Endothelial cell of umbilical vein (primary cell): ENCODE measurements at places on chromosomes 5 and 9.

GRCh38 chr9:14058325-14058688 lies 255.6 kb downstream of the NFIB start:
- DNase-seq = no peak

GRCh38 chr5:150703762-150704161 lies 2.9 kb upstream of the RBM22 start:
- no peak for DNase-seq

DNA sequence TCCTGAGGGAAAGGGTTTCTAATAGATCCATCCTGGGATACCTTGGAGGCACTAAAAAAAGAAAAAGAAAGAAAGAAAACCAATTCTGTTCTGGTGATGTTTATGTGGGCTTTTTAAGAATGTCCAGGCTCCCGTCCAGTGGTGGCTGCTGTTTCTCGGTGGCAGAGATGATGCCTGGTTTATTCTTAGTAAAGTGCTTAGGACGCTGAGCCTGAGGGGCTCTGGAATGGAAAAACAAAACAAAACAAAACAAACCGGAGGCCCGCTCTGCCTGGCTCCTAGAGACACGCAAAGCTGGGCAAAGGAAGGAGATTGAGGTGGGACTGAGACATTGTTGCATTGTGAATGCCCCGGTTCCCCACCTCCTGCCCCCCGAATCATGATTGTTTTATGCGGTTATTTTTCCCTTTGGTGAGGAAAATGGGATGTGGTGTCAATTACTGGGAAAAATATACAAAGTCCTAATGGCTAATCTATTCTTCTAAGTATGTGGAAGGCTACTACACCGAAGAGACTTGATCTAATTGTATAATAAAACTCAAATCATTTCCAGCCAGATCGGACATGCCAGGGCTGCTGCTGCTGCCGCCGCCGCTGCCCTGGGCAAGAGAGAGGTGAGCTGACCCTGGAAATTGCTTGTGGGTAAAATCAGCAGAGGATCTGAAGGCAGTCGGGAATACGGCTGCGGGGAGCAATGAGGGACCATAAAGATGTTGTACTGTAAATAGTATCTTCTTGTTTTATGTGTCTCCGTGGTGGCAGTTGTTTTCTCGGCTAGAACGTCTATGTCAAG lies 644.9 kb downstream of the CCDC171 start:
- DNase-seq = no peak

DNA sequence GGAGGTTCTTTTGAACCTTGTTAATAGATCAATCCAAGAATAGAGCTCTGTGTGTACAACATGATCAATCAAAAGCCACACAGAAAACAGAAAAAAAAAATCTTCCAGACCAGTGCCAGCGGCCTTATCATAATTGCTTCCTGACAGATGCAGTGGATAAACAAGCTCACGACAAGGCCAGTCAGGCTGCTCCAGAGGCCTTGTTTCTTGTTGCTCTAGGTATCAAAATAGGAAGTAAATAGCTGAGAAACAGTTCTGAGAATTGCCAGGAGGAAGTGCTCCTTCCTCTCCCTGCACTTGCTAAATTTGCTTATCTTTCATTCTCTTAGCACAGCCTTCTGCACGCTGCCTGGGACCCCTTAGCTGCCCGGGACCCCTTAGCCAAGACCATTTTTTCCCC lies 199.0 kb upstream of the TARS1 start:
- DNase-seq = peak; percentile 93

- DNase-seq = no peak
Observed at GRCh38 chr9:76887951-76888350, 18.0 kb downstream of the PRUNE2 start.

DNA sequence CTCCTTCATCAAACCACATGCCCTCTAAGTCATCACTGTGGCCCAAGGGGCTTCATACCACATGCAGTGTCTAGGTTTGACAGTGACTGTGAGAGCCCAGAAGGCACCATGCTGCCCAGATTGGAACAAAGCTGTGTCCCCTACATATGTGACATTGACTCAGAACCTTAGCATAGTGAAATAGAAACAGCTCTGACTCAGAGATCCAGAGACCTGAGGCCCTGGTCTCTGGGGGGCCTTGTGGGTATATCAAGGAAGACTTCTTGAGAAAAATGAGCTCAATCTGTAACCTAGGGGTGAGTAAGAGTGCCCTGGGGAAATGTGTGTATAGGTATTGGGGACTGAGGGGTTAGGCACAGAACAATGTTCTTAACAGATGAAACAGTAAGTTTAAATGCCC lies 7.1 kb upstream of the ENTREP1 start:
- DNase-seq = no peak

DNA sequence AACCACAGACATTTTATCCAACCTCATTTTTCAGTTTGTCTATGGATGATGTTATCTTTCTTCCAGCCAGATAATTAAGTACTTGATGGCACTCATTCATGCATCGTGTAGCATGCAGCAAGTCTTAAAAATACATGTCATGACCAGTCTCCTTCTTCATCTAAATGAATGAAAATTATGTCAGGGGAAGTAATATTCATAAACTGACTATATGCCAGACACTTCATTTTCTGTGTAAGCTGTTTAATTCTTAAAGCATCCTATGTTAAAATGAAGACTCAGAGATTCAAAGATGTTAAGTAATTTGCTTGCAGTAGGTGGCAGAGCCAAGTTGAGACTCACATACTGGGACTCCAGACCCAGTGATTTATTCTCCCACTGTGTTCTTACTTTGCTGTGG lies 181.7 kb upstream of the CD180 start:
- DNase-seq = no peak

- DNase-seq = no peak
Observed at GRCh38 chr5:161064781-161065180, 212.8 kb upstream of the ATP10B start.

DNA sequence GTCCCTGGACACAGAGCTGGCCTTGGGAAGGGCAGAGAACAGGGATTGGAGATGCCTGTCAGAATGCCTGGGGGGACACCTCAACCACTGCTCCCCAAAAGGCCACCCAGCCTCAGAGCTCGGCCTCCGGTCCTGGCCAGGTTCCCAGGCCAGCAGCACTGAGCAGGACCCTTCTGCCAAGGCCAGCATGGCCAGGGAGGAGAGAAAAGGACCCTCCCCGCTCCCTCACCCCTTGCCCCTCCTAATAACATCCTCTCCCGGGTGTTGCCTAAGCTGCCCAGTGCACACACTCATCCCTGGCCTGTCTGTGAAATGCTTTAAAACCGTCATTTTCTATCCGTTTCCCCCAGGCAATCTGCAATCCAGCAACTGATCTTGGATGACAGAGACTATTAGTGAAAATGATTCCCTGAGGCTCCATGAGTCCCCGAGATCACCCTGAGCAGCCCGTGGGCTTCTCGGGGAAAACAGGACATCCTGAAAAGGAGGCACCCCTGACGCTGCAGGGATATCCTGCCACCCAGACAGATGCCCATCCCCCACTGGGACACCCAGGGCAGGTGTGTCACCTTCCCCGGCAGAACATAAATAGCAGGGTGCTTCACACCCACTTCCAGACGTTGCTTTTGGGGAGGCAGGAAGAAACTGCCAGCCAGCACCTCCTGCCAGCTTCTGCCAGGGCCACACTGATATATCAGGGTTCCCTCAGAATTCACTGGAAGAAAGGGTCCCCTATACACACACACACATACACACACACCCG lies 75.3 kb downstream of the ADAMTS2 start:
- DNase-seq = no peak

DNA sequence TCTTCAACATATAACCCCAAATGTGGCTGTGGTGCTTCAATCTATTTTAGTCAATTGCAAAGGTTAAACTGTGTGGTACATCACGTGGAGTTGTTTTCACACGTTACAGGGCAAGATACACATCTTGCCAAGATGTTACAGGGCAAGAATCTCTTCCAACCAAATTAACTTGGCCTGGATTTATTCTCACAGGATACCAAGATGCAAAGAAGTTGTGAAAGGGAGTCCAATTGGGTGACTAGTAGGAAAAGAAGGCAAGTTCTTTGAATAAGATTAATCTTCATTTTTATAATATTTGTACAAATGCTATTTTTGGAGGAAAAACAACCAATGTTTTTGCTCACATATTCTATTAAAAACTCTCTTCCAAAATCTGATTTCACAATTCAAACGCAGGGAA lies 4.8 kb upstream of the IFNA8 start:
- DNase-seq = no peak

DNA sequence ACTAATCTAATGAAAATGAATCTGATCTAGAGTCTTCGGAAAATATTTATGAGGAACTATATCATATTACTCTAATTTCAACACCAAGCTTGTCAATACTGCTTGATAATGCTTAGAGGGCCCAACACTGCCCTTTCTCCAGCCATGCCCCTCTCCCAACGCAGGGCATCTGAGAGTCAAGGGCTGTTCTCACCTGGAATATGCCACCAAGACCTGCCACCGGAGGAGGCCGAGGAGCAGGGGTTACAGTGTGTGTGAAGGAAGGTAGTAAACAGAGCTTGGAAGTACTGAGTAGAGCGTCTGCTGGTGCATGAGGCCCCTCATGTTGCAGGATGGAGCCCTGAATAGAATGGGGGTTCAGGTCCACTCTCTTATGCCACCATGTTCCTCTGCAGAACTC lies 301.3 kb upstream of the MPDZ start:
- no peak for DNase-seq

DNA sequence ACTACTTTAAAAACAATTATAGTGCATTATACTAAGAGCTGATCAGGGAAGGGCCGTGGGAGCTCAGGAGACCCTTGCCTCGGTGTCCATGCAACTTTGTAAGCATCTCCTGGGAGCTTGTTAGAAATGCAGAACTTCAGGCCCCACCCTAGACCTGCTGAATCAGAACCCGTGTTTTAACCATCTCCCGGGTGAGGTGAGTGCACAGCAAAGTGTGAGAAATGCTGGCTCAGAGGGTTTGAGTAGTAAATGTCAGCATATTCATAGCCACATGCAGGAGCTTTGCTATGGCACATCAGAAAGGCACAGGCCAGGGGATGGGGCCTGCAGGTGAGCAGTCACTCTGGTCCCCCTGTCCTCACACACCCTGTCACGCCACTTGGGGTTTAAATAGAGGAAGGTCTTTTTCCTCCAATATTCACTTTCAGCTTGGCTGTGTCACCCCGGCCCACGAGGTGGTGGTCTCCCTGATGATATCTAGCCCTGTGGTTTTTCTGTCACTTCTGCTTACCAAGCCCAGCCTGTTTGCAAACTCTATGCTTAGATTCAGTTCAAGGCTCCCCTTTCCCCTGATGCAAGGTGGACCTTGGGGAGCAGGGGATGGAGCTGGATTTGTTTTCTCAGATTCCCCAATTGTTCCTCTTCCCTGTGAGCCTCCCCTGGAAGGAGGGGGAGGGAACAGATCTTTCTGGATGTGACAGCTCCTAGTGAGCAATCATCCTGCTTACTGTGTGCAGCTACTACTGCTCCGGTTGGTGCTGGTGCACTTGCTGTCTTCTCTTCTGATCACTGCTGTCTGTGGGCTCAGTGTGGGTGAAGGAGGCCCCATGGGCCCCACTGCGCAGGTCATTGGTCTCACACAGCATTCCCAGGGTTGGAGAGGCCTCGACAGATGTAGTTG lies 51.8 kb upstream of the TGFBR1 start:
- DNase-seq = no peak

GRCh38 chr5:18987101-18987500 lies 1000.9 kb downstream of the CDH18 start:
- DNase-seq = no peak

- DNase-seq = peak; percentile 25
Observed at GRCh38 chr5:137341831-137342230, 157.3 kb downstream of the SPOCK1 start.

- DNase-seq = no peak
Observed at GRCh38 chr5:178328826-178329730, 96.5 kb upstream of the PHYKPL start.

- DNase-seq = no peak
Observed at GRCh38 chr5:56060276-56061110, 65.7 kb upstream of the IL6ST start.

- DNase-seq = no peak
Observed at GRCh38 chr5:97087138-97087537, 55.3 kb downstream of the LIX1 start.

DNA sequence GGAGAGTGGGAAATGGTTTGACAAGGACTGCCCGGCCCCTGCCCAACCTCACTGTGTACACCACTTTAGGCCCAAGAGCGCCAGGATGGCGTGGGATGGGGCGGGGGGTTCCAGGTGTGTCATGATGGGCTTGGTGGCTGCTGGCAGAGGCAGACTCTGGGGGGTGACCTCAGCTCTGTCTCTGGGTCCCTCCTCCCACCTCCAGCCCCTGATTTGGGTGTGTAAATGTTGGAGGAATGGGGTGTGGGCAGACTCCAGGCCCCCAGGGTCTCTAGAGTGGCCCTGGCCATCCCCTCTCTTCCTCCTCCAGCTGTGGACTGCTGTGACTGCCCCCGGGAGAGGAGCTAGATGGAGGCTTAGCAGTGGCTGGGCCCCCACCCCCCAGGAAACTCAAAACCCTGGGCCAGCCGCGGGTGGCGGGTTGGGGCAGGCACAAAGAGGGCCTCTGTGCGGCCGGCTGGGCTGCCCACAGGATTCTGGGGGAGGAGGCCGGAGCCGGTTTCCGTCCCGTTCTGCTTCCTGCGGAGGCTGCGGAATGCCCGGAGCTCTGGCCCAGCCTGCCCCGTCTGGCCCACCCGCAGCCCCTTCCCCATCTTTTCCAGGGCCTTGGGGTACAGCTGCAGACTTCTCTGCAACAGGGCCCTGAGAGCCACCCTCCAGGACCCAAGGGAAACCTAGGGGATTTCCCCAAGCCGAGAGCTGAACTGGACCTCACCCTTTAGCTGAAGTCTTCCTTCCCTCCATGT lies 23.1 kb downstream of the CXXC5 start:
- DNase-seq = no peak

GRCh38 chr9:35726931-35727330 lies 5.1 kb downstream of the TLN1 start:
- DNase-seq = peak; percentile 72

DNA sequence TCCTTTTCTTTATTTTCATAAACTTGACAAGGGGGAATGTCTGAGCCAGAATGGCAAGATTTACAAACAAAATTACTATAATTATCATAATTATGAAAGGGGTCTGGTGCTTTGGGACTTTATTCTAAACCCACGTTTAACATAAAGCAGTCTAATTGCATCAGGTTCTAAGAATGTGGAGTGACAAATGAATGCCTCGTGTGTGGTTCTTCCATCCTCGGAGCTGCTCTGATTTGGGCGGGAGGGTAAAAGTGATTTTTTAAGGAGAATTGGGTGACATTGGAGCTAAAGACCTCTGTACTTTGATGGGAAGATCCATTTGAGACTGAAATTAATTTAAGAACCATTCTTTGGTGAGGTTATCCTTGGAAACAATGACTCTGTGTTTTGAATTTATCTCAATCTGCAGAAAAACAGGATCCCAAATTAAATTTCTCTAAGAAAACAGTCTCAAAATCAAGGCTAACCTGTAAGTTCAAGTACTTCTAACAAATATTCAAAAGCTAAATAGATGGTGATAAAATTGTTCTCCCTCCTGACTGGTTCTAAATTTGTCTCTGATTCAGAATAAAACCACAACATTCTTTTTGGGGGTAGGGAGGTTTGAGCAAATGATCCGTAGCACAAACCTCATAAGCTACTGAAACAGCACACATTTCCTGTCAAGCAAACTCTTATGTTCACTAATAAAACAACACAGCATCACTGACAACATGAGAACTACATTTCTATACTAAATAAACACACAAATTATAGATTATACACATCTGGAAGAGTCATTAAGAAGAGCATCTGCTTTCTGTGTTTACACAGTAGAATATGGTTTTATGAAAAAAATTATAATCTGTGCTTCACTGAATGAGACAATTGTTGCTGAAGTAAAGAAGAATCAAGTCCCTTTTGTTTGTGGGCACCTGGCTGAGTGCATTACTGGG lies 85.5 kb downstream of the DCP2 start:
- DNase-seq = no peak
